ENCODE measurements at places on chromosomes 3 and 15. TPM values are rescaled to one million over a fixed set of nuclear protein-coding genes. Genes with fewer than 3 reads are reported as not detected.

DNA sequence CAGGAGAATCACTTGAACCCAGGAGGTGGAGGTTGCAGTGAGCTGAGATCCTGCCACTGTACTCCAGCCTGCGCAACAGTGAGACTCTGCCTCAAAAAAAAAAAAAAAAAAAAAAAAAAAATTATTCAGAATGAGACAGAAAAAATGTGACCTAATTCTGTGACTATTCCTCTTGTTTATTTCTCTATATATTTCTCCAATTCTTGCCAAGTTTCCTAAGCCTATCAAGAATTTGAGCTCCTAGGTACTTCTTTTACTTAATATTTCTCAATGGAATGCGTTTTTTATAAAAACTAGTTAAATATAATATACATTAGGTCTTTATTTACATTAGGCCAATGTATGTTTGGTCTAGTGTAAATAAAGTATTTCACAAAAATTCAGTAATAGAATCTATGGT, 86.8 kb downstream of the NAALADL2 start:
- H3K4me1 ChIP-seq: peaks cover 17% of the 10 kb centered on the region
- no peaks in the 10 kb centered on the region for H3K27me3 ChIP-seq
- no peak overlapping the region for H3K27ac ChIP-seq

GRCh38 chr3:66912306-66912705, 85.8 kb upstream of the KBTBD8 start:
- DNase-seq: no peak
- no peaks in the 10 kb centered on the region for H3K27me3 ChIP-seq
- H3K4me3 ChIP-seq: no peak overlapping the region
- no peaks in the 10 kb centered on the region for H3K4me1 ChIP-seq
- no peak overlapping the region for H3K27ac ChIP-seq

DNA sequence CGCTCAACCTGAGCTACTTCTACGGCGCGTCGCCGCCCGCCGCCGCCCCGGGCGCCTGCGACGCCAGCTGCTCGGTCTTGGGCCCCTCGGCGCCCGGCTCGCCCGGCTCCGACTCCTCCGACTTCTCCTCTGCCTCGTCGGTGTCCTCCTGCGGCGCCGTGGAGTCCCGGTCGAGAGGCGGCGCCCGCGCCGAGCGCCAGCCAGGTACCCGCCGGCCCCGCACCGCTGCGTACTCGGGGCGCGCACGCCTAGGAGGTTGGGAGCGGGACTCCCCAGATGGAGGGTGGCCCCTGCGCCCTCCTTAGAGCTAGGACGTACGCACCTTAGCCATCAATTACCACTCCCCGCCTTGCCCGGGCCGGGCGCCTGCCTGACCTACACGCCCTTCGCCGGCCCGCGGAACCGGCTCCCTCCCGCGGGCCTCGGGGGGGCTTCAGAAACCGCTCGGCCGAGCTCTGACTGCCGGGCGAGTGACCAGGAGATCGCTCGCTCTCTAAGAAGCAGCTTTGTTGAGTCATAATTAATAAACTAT, 466 bp downstream of the NFKBIZ start:
- H3K27me3 ChIP-seq: no peaks in the 10 kb centered on the region
- DNase-seq: peak; percentile 40
- H3K27ac ChIP-seq: peak overlapping the region; percentile 88
- peak overlapping the region; percentile 99 for H3K4me3 ChIP-seq

GRCh38 chr3:8777201-8777977, 8.0 kb upstream of the OXTR start:
- no peak overlapping the region for H3K4me3 ChIP-seq
- no peak overlapping the region for H3K27ac ChIP-seq
- H3K27me3 ChIP-seq: no peaks in the 10 kb centered on the region
- no peaks in the 10 kb centered on the region for H3K36me3 ChIP-seq
- no peak for DNase-seq
- H3K4me1 ChIP-seq: no peaks in the 10 kb centered on the region

DNA sequence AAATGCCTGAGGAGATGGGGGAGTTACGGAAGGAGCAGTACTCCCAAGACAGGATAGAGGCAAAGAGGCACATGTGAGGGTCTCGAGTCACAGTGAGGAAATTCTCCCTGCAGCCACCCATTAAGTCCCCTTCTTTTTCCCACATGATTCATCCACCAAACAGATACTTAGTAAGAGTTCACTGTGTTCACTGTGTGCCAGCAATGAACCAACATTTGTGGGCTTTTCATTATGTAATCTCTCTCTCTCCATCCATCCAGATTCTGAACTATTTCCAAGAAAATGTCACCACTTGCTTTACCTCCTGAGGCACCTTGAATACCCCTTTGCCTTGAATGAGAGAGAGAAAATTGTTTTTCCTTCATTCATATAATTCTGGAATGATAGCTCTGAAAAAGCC, 24.6 kb upstream of the LRRFIP2 start:
- no peak overlapping the region for H3K4me3 ChIP-seq
- H3K4me1 ChIP-seq: no peaks in the 10 kb centered on the region
- H3K27me3 ChIP-seq: no peaks in the 10 kb centered on the region

- peaks cover 16% of the 10 kb centered on the region for H3K27me3 ChIP-seq
- H3K27ac ChIP-seq: no peak overlapping the region
- no peak overlapping the region for H3K4me3 ChIP-seq
- no peak for DNase-seq
Observed at GRCh38 chr15:38622304-38622703, 57.7 kb upstream of the RASGRP1 start.

- no peak overlapping the region for H3K27ac ChIP-seq
- no peaks in the 10 kb centered on the region for H3K27me3 ChIP-seq
- H3K4me3 ChIP-seq: no peak overlapping the region
Observed at GRCh38 chr15:26023231-26023630, 160.1 kb upstream of the ATP10A start.

GRCh38 chr3:20776692-20777091, 590.7 kb upstream of the SGO1 start:
- H3K27me3 ChIP-seq: no peaks in the 10 kb centered on the region
- H3K4me1 ChIP-seq: no peaks in the 10 kb centered on the region
- no peak overlapping the region for H3K4me3 ChIP-seq
- no peak overlapping the region for H3K27ac ChIP-seq

GRCh38 chr15:36239509-36239908, 339.9 kb upstream of the CDIN1 start:
- no peak for DNase-seq
- no peaks in the 10 kb centered on the region for H3K4me1 ChIP-seq
- H3K36me3 ChIP-seq: no peaks in the 10 kb centered on the region
- no peak overlapping the region for H3K4me3 ChIP-seq
- no peaks in the 10 kb centered on the region for H3K27me3 ChIP-seq

DNA sequence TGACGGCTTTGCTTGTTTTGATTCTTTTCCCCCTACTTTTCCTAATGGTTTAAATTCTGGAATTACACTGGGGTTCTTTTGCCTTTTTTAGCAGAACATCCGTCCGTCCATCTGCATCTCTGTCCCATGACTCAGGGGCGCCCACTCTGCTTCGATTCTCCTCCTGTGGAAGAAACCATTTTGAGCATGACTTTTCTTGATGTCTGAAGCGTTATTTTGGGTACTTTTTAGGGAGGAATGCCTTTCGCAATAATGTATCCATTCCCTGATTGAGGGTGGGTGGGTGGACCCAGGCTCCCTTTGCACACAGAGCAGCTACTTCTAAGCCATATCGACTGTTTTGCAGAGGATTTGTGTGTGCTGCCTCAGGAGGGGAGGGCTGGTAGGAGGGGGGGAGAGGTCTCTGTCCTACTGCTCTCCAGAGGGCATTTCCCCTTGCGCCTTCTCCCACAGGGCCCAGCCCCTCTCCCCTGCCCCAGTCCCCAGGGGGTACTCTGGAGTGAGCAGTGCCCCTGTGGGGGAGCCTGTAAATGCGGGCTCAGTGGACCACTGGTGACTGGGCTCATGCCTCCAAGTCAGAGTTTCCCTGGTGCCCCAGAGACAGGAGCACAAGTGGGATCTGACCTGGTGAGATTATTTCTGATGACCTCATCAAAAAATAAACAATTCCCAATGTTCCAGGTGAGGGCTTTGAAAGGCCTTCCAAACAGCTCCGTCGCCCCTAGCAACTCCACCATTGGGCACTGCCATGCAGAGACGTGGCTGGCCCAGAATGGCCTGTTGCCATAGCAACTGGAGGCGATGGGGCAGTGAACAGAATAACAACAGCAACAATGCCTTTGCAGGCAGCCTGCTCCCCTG, 19.5 kb upstream of the BSN start:
- H3K4me3 ChIP-seq: no peak overlapping the region
- H3K36me3 ChIP-seq: peaks cover 13% of the 10 kb centered on the region
- H3K4me1 ChIP-seq: no peaks in the 10 kb centered on the region
- no peak for DNase-seq

DNA sequence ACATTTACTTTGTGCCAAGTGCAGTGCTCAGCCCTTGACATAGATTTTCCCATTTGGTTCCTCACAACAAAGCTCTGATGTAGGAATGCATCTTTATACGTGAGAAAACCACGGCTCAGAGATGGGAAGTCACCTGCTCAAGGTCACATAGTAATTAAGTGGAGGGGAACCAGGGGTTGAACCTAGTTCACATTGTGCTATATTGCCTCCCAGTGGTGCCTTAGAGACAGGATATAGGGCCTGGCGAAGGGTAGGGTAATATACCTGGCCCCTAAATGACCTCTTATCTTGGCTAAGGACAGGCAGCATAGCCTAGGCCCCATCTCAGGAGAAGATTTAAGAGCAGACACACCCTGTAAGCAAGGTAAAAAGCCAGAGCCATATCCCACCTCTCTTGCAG, 71.5 kb downstream of the FOXP1 start:
- no peaks in the 10 kb centered on the region for H3K27me3 ChIP-seq
- H3K4me3 ChIP-seq: no peak overlapping the region
- H3K27ac ChIP-seq: no peak overlapping the region
- peaks cover 17% of the 10 kb centered on the region for H3K4me1 ChIP-seq

CCR4 gene
- total RNA-seq: not detected

CFAP100 gene
- not detected for total RNA-seq

TM4SF18 gene
- 142 TPM for total RNA-seq

ACKR2 gene
- not detected for total RNA-seq

KLF15 gene
- total RNA-seq: 3.0 TPM

TGM4 gene
- 0.24 TPM for total RNA-seq

FBXW12 gene
- total RNA-seq: not detected

SLC28A2 gene
- total RNA-seq: not detected

Data from endothelial cell of umbilical vein (primary cell).